Stimulated activated CD4-positive, alpha-beta T cell treated with anti-CD3 and anti-CD28 coated beads, Interleukin-15, amount 100 ng/mL, for 48 hours (primary cell): ENCODE measurements at places on chromosomes 2 and 18.

- no peak for DNase-seq
Measured at GRCh38 chr2:75790814-75791467, 80.2 kb upstream of the GCFC2 start.

DNA sequence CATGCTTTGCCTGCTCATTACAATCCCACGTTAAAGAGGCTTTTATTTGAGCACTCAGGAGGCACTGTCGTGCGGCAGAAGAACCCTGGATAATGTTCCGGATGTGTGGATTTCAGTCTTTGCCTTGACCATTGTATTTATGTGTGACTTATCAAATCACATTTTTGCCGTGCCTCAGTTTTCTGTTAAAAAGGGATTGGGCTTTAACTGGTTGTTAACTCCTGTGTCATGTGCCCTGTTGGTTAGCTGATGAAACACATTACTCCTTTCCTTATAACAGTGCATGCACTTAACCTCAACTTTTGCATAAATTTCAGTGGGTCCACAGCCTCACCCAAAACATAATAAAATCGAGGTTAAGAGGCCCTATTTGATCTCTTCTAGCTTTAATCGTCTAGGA is 52.7 kb downstream of the NAB1 start:
- DNase-seq, result no peak

DNA sequence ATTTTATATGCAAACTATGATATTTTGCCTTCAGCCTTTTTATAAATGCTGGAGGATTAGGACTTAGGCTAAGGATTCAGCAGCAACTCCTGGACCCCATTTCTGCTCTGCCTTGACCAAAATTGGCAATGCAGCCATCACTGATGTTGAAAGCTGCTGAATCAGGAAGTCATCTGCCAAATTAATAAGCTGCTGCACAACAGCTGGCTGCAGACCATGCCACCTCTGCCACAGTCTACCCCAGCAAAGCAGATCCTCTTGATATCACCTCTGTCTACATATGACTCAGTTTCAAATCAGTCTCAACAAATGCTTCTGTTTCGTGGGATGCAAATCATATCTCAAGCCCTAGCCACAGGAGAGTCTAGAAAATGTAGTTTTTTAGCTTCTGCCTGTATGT is 7.1 kb upstream of the SOS1 start:
- no peak for DNase-seq

DNA sequence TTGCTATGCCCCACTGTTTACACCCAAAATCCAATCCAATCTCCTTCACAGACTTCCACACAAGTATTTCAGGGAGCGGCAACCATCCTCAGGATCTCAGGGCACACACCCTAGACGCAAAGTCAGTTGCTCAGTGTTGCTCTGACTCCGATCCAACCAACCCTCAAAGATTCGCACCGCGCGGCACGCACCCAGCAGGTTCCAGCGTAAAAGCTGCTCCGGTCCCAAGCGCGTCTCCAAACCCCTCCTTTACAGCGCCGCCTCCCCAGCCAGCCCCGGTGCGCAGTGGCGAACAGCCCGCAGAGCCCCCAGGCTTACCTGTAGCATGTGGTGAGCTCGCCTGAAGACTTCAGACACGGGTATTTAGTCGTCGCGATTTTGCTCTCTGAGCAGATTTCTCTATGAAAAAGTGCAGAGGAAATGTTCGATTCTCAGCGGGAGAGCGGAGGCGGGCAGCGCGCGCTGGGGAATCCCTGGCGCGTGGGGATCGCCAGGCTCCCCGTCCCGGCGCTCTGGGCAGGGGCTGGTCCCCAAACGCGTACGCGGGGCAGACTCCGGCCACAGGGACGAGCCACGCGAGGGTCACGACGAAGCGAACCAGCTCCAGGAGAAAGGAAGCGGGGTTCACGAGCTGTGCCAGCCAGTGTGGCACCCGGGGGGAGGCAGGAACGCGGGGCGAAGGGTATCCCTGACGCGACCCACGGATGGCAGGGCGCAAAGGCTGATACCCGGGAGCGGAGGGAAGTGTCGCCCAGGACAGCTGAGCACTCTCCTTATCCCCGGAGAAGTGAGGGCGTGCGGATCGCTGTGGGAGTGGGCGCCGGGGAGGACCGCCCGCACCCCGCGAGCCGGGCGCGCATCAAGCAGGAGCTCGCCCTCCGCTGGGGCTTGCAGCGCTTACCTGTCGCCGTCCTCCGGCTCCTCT is 650 bp downstream of the CCBE1 start:
- no peak for DNase-seq
